H54 (cell line): ENCODE measurements at places on chromosomes 1 and 21.
A peak's percentile ranks its signal among the peaks of the same experiment; 100 is the strongest.

DNA sequence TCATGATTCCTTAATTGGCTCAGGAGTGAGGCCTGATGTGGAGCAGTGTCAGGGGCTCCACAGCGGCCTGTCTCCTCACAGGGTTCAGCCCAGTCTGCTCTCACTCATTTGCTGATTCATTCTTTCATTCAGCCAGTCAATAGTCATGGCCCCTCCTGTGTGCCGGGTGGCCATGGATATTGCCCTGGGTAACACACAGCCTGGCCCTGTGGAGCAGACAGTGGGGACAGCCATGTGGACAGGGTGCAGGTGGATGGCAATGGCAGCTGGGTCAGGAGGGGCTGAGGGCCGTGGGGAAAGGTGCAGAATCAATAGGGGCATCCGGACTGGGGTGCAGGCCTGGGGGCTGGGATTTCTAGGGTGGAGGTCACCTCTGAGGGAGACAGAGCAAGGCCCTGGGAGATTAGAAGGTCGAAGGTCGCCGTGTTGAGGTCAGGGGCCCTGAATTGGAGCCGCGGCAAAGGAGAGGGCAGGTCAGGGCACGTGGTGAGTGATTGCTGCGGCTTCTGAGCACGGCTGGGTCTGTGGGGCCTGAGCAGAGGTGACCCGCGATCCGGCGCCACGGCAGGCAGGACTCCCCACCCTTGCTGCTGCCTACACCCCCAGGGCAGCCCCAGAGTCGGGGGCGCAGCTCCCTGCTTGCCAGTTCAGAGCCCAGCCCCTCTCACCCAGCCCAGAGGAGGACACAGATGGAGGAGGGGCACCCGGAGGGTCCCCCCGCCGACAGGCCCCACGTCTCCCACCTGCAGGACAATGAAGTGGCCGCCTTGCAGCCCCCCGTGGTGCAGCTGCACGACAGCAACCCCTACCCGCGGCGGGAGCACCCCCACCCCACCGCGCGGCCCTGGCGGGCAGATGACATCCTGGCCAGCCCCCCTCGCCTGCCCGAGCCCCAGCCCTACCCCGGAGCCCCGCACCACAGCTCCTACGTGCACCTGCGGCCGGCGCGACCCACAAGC lies 33.4 kb downstream of the SLC19A1 start:
- peak; percentile 78 for DNase-seq

GRCh38 chr21:45456584-45457160 lies 51.7 kb downstream of the COL18A1 start:
- DNase-seq, result no peak

DNA sequence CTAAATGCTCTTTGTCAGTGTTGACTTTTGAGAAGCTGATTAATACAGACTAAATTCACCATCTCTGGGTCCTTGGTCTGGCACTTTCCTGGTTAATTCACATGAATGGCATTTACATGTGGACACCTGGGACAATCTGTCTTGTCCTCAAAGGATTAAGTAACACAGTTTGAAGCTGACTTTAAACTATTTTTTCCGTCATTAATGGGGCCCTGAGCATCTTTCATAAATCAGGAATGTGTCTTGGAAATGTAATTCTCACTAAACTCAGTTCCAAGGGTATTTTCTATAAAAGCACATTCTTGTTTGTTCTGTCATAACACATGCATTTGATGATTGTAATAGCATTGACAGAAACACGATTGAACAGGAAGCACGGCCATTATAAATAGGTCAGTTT lies 26.7 kb upstream of the NBL1 start:
- DNase-seq, result no peak

DNA sequence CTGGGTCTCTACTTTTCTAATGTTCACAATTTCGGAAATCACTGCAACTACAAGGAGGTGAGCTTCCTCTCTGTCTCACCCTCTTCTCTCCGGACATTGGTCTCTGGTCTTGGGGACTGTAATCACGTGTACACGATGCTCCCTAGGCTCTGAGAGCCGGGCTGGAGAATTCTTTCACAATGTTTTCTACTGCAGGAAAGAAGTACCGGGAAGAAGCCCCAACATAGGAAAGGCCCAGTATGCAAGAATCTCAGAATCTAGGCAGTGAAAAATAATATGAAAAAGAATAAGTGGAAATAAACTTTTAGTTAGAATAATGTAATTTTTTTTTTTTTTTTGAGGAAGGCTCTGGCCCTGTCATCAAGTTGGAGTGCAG lies 13.5 kb upstream of the HJV start:
- no peak for DNase-seq

DNA sequence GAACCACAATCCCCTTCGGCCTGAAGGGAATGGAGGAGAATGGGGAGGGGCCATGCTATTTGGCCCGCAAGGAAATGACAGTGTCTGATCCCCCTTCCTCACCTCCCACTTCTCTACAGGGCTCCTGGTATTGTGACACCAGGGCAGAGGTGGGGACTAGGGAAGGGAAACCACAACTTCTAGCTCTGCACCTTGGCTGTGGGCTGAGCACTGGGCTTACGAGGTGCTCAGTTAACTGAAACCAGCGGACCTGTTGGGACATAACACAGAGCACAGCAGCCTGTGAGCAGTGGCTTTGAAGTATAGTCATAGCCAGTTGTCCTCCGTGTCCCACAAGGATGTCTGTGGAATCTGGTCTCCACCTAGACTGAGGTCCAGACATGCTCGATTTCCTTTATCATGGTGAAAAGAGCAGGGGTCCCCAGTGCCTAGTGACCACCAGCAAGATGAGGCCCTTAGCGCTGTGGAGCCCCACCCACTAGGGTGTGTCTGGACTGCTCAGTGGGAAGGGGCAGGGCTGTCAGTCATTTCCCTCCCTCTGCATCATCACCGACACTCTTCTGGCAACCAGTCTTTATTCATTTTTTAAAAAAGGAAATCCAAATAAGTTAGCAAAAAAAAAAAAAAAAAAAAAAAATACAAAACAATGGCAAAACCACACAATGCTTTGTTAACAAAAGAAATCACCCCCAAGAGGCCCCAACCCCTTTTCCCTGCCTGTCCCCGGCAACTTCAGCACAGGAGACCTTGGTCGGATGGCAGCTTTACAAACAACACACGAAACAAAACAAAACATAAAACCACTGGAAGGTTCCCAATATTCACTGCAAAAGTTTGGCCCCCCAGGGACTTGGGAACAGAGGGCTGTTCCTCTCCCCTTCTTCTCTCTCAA lies 3.0 kb downstream of the MYOG start:
- no peak for DNase-seq

DNA sequence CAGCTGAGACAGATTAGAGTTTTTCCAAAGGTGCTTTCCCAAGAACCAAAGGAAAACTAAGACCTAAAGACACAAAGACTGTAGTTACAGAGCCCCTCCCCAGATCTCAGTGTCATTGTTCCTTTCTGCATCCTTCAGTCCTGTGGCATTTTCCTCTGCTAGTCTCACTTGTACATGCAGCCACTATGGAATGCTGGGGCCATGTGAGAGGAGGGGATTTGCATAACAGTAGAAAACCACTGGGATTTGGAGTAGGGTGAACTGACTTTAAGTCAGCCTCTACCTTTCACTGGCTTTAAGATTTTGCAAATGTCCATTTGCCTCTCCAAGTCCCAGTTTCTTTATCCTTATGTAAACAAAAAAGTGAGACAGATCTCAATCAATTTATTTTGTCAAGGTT lies 119.4 kb upstream of the F3 start:
- DNase-seq, result no peak

GRCh38 chr1:98051065-98051675 lies 130.3 kb upstream of the DPYD start:
- DNase-seq, result no peak

- no peak for DNase-seq
These were observed 1160.8 kb upstream of the ADGRL2 start for GRCh38 chr1:80639777-80640533.

DNA sequence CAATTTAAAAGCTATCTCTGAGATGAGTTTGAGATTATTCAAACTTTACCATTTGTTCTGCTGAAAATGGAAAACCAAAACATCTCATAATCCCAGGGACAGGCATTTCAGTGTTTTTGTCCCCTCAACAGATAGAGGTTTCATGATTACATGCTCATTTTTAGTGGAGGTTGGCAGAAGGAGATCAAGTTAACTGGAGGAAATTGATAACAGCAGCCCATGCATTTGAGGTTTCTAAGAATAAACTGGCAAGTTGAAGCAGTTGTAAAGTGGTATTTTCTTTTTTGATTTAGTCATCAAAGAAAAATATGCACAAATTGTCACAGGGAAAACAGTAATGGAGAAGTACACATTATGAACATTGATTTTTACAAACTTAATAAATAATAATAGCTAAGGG lies 205.8 kb downstream of the PLA2G4A start:
- DNase-seq, result no peak

GRCh38 chr1:40879482-40880175 lies 17.5 kb upstream of the CITED4 start:
- no peak for DNase-seq
